ENCODE measurements at places on chromosomes 2 and 18.

- no peak for DNase-seq
These were observed 270.7 kb downstream of the PIEZO2 start for GRCh38 chr18:10878703-10879102.

DNA sequence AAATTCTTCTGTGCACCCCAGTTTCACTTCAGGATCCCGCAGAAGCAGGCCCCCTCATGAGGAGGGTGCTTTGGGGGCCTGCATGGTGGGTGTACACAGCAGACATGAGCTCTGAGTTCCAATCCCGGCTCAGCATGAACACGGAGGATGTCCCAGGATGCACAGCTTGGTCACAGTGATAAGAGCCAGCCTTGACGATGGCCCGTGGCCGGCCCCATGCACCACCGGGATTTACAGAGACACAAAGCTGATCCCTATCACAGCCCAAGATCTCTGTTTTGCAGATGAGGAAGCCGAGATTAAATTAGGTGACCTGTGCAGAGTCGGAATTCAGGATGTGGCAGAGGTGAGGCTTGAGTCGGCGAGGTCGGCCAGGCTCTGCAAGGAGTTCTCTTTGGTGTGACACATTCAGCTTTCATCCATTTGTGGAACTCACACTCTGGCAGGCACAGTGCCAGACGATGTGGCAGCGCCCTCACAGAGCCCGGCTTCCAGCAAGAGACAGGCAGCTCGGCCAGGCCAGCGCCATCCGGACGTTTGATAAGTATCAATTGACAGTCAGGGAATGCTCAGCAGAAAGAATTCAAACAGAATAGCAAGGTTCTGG is 456.3 kb upstream of the MYT1L start:
- DNase-seq = no peak

GRCh38 chr2:151999053-151999452 is 99.8 kb downstream of the CACNB4 start:
- DNase-seq = peak; percentile 46

DNA sequence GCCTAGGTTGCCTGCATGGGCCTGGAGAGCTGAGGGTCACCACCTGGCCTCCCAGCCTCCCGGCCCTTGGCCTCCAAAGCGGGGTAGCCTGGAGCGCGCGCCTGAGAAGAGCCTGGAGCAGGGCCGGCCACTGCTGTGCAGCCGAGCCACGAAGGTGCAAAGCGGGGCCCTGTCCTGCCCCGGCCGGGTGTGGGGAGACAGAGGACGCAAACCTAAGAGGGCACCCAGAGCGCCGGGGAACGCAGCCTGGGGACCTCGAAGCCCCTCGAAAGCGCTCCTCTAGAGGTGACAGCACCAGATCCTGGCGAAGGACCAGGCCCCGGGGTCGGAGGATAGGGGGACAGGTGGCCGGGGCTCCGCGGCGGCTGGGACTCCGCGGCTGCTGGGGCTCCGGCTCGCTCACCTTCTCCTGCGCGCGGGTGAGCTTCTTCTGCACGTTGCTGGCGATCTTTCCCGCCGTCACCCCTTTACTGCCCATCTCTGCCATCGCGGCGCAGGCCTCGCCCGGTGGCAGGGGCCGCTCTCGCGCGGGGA is 430 bp downstream of the BIN1 start:
- DNase-seq = no peak

- DNase-seq = no peak
These were observed 148.0 kb downstream of the HDAC4 start for GRCh38 chr2:239252801-239253200.

DNA sequence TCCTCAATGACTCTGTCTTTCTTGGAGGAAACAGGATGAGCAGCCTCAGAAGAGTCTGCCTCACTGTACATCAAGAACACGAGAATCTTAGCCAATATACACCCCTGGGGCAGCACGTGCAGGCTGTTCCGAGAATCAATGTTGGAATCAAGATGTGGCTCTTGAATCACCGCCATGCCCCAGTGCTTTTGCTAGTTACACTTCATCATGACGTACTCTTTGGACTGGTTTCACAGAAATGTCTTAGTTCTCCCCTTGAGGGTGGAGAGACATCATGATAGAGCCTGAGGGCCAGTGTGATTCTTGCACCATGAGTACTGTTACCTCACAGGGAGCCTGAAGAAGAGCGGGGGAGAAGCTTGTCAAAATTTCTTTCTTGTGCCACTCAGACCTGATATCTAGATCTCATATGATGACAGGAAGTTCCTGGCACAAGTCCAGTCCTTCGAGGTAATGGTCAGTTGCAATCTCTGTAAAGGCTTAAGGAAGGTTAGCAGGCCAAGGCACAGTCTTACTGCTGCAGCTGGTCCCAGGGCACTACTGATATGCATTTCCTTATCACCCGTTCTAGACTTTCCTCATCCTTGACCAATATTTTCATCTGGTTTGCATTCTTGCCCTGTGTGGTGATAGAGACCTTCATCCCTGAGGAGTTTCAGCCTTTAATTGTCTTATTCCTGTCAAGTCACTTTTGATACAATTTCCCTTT is 28.2 kb upstream of the STAT4 start:
- no peak for DNase-seq

DNA sequence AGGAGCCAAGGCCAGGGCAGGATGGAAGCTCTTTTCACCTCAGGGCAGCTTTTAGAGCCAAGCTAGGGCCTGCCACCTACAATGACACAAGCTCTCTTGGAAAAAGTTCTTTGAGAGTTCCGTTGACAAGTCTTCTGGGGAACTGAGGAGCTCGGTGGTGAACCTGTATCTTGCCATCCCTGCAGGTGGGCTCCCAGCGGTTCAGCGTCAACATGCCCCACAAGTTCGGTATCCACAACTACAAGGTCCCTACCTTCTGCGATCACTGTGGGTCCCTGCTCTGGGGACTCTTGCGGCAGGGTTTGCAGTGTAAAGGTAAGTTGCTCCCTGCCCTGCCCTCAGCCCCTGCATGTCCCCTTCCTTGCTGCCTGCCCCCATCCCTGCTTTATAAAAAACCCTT is 312.8 kb upstream of the EPAS1 start:
- no peak for DNase-seq

DNA sequence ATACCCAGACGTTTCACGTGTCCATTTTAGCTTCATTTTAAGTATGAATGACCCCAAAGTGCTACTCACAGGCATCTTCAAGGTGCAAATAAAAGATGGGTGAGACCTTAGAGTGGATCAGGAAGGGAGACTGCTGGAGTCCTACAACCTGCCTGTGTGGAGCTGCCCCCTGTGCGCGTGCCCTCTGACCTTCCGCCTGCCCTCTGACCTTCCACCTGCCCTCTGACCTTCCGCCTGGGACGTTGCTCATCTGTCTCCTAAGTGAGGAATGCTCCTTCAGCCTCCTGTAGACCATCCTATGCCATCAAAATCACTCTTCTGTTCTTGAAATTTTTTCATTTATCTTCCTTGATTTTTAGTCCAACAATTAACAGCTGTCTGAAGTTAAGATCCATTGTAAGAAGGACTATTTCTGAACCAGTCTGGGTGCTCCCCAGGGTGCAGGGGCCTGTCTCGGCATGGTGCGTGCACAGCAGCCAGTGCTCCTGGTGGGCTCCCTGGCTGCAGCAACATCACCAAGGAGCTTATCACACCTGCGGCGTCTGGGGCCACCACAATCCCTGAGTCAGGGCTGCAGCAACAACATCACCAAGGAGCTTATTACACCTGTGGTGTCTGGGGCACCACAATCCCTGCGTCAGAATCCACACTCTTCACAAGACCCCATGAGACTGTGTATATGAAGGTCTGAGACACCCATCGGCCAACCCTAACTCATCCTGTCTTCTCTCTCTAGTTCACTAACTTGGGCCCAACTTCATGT is 86.0 kb downstream of the TPO start:
- no peak for DNase-seq

- peak; percentile 71 for DNase-seq
These were observed 185.6 kb upstream of the HNRNPA3 start for GRCh38 chr2:177026956-177027355.

DNA sequence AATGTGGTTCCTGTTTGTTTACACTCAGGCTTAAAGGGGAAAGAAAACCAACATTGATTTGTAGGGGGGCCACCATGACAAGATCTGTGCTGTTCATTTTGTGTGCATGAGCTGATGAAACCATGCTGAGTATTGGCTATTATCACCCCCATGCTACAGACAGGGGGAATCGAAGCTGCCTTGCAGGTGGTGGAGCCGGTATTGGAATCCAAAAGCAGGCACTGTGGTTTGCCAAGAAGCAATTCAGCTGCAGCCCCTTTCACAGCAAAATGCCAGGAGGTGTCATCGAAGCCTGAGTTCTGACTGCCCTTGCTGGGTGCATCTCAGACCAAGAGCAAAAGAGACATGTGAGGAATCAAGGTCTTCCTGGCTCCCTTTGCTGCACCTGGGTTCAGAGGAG is 221.9 kb downstream of the UXS1 start:
- DNase-seq = no peak

Data from NCI-H526 treated with DMSO at 0.1 percent for 48 hours (cell line).